ENCODE measurements at places on chromosomes 7 and 10. TPM values are rescaled to one million over a fixed set of nuclear protein-coding genes. Genes with fewer than 3 reads are reported as not detected.

The CLDN3 gene
- total RNA-seq = 150 TPM

The POMZP3 gene
- 7.9 TPM for total RNA-seq

GRCh38 chr10:129825221-129825620, 138.9 kb downstream of the EBF3 start:
- no peaks in the 10 kb centered on the region for H3K27me3 ChIP-seq
- H3K4me3 ChIP-seq = no peak overlapping the region
- H3K27ac ChIP-seq = no peak overlapping the region
- DNase-seq = no peak

The WDR86 gene
- 11.2 TPM for total RNA-seq

- H3K27ac ChIP-seq = no peak overlapping the region
- H3K4me1 ChIP-seq = no peaks in the 10 kb centered on the region
- no peak overlapping the region for H3K4me3 ChIP-seq
- no peaks in the 10 kb centered on the region for H3K36me3 ChIP-seq
- H3K27me3 ChIP-seq = no peaks in the 10 kb centered on the region
- no peak for DNase-seq
Measured at GRCh38 chr7:24706211-24707170, 50.8 kb downstream of the GSDME start.

DNA sequence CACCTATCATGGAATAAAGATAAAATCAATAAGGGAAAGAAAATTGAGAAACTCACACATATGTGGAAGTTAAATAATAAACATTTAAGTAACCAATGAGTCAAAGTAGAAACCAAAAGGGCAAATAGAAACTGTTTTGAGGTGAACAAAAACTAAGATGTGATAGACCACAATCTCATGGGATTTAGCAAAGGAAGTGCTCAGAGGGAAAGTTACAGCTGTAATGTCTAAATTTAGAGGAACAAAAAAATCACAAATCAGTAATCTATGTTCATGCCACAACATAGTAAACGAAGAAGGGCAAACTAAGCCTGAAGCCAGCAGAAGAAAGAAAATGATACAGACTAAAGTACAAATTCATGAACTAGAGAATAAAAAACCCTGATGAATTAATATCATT, 16.3 kb downstream of the CYP3A4 start:
- no peak for DNase-seq
- H3K4me3 ChIP-seq = no peak overlapping the region
- peaks cover 8% of the 10 kb centered on the region for H3K4me1 ChIP-seq
- H3K36me3 ChIP-seq = no peaks in the 10 kb centered on the region

DNA sequence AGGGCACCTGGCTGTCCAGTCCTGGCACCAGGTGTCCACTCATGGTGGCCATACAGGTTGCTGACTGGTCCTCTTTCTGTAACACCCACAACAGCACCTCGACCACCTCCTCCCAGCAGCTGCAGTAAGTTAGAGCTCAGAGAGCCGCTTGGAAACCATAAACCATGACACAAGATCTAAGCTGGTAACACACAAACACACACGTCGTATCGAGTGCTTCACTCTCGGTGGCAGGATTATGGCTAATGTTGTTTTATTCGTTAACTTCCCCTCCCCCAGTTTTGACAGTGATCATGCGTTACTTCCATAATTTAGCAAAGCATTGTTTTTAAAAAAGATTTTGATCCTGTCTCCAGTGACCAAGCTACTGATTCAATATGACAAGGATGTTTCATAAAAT, 59.7 kb downstream of the CAMK2B start:
- DNase-seq = no peak
- H3K27me3 ChIP-seq = no peaks in the 10 kb centered on the region
- no peak overlapping the region for H3K27ac ChIP-seq
- H3K4me3 ChIP-seq = no peak overlapping the region

- no peak overlapping the region for H3K27ac ChIP-seq
- peak; percentile 23 for DNase-seq
- no peaks in the 10 kb centered on the region for H3K36me3 ChIP-seq
- no peaks in the 10 kb centered on the region for H3K27me3 ChIP-seq
- H3K4me3 ChIP-seq = no peak overlapping the region
Measured at GRCh38 chr10:72740528-72740927, 48.6 kb downstream of the MCU start.

GRCh38 chr7:18495412-18496340, at the start of gene HDAC9:
Gene HDAC9, plus strand, starts transcription at chr7:18495749. Its CDS starts 554 bp downstream, at chr7:18496303.
- H3K27ac ChIP-seq = peak within 1 kb of the TSS; percentile 9
- no peaks in the 10 kb centered on the region for H3K27me3 ChIP-seq
- H3K4me3 ChIP-seq = no peak within 1 kb of the TSS

DNA sequence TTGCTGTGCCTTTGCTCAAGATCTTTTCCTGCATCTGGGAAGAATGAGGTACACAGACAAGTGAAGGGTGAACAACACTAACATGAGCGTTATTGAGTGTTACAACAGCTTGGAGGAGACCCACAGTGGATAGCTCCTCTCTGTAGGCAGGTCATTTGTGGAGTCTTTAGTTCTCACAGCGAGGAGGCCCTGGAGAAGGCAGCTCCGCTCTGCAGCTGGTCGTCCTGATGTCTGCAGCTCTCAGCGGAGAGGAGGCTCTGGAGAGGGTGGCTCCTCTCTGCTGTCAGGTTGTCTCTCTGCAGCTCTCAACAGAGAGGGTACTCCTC, 7.0 kb upstream of the DYNC2I1 start:
- H3K27ac ChIP-seq = no peak overlapping the region
- no peak overlapping the region for H3K4me3 ChIP-seq
- no peaks in the 10 kb centered on the region for H3K27me3 ChIP-seq
- H3K4me1 ChIP-seq = no peaks in the 10 kb centered on the region
- no peaks in the 10 kb centered on the region for H3K36me3 ChIP-seq

DNA sequence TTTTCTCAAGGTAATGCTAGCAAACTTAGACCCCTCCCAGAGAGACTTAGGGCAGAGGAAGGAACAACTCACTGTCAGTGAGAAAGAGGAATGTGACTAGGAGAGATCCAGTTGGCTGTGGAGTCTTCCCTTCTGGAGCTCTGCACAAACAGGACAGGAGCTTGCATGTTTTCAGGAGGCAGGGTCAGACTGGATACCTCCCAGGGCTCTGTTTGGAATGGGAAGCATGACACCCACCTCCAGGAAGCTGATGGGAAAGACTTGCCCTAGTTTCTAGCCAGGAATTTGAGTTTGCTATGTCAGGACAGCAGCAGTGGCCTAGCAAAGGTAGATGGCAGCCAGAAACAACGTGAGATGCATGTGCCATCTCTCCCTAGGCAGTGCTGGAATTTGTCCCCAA, 40.6 kb downstream of the GHRHR start:
- DNase-seq = no peak
- no peaks in the 10 kb centered on the region for H3K27me3 ChIP-seq
- no peak overlapping the region for H3K4me3 ChIP-seq
- H3K36me3 ChIP-seq = no peaks in the 10 kb centered on the region
- H3K27ac ChIP-seq = no peak overlapping the region
- no peaks in the 10 kb centered on the region for H3K4me1 ChIP-seq

DNA sequence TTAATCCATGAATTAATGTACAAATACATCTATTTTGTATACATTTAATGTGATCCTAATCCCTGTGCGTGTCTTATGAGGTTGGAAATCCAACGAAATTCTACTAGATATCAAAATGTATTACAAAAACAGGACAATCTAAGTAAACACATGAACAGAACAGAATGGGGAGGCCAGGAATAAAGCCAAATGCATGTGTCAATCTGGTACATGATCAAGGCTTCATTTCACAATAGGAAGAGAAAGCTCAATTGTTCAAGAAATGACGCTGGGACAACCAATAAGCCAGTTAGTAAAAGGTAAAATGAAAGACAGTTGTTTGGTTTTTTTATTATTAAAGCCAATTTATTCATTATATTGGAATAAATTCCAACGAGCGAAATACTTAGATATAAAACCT, 83.0 kb downstream of the COL13A1 start:
- H3K36me3 ChIP-seq = no peaks in the 10 kb centered on the region
- H3K4me1 ChIP-seq = no peaks in the 10 kb centered on the region
- DNase-seq = no peak
- H3K27ac ChIP-seq = no peak overlapping the region
- H3K4me3 ChIP-seq = no peak overlapping the region

DNA sequence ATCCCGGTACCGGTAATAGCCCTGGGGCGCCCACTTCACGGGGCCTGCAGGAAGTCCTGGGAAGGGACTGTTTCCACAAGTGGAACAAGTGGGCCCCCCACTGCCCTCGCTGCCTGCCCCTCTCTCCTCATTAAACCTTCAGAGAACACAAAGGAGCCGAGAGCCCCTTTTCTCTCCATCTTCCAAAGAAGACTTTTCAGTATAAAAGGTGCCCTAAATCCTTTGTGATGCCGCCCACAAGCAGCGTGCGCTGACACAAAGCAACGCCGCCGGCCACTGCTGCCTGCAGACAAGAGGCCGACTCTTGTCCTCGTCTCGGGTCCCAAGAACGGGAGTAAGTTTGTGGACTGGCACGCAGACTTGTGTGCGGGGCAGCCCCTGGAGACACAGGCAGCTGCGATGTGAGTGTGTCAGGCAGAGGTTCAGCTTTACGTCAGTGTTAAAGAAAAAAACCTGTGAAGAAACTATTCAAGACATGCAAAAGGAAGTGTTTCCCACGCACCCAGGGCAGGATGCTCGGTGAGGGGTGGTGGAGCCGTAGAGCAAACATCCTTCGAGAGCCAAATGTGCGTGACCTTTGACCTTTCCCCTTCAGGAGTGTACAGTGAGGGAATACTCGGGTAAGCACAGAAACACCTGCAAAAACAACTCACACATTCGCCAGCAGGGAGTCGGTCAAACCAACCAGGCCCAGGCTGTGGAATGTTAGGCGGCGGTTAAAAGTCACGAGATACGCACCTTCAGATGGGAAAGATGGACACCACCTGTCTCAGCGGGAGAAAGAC, 118.2 kb downstream of the VIPR2 start:
- H3K27me3 ChIP-seq = no peaks in the 10 kb centered on the region
- H3K27ac ChIP-seq = no peak overlapping the region
- no peak overlapping the region for H3K4me3 ChIP-seq
- H3K36me3 ChIP-seq = no peaks in the 10 kb centered on the region
- no peak for DNase-seq
- peaks cover 17% of the 10 kb centered on the region for H3K4me1 ChIP-seq

The AZGP1 gene
- total RNA-seq = 133 TPM

The VWA2 gene
- 10.5 TPM for total RNA-seq

The WNT8B gene
- not detected for total RNA-seq

GRCh38 chr7:27344471-27344870, 101.9 kb downstream of the EVX1 start:
- no peaks in the 10 kb centered on the region for H3K4me1 ChIP-seq
- H3K4me3 ChIP-seq = no peak overlapping the region
- H3K27ac ChIP-seq = no peak overlapping the region
- no peaks in the 10 kb centered on the region for H3K36me3 ChIP-seq
- H3K27me3 ChIP-seq = no peaks in the 10 kb centered on the region
- DNase-seq = no peak

DNA sequence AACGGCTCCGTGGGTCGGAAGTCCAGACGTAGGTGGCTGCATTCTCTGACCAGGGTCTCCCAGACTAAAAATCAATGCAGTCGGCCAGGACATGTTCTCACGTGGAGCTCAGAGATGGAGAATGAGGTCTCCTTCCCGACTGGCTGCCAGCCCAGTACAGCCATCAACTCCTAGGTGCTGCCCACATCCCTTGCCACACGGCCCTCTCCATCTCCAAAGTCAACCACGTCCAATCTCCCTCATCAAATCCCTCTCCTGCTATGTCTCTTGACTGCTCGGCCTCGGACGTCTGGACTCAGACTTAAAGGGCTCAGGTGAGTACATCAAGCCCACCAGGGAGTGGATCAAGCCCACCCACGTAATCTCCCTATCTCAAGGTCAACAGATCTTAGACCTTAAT, 6.9 kb downstream of the MAD1L1 start:
- H3K36me3 ChIP-seq = no peaks in the 10 kb centered on the region
- H3K27ac ChIP-seq = no peak overlapping the region
- no peak for DNase-seq
- no peaks in the 10 kb centered on the region for H3K27me3 ChIP-seq

- H3K27ac ChIP-seq = no peak overlapping the region
- no peaks in the 10 kb centered on the region for H3K27me3 ChIP-seq
- peaks cover 5% of the 10 kb centered on the region for H3K4me1 ChIP-seq
- H3K36me3 ChIP-seq = no peaks in the 10 kb centered on the region
- DNase-seq = no peak
Measured at GRCh38 chr7:6725003-6725402, 18.3 kb upstream of the ZNF12 start.

The SPAM1 gene
- not detected for total RNA-seq

The ADAM8 gene
- total RNA-seq = 3.4 TPM

GRCh38 chr10:22690158-22690557, 24.2 kb downstream of the PIP4K2A start:
- no peak overlapping the region for H3K27ac ChIP-seq
- no peak for DNase-seq
- no peaks in the 10 kb centered on the region for H3K27me3 ChIP-seq
- no peaks in the 10 kb centered on the region for H3K36me3 ChIP-seq

The OR2A12 gene
- not detected for total RNA-seq

DNA sequence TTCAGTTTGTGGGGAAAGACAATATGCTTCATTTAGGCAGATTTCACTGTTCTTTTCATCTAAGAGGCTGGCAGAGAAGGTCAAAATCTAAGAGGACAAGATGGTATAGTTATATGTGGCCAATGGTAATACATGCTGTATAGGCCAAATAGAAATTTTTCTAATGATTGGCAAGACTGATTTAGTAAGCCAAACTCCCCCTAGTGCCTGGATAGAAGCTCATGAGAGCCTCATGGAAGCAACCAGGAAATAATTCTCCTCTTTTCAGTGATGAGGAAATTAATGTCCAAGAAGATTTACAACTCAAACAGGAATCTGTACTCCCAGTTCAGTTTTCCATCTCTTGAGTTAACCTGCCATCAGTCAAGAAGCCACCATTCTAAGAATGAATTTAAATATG, 253.6 kb upstream of the PHF14 start:
- H3K27me3 ChIP-seq = no peaks in the 10 kb centered on the region
- no peaks in the 10 kb centered on the region for H3K4me1 ChIP-seq
- no peak overlapping the region for H3K4me3 ChIP-seq
- DNase-seq = no peak

GRCh38 chr10:2790396-2791188, 276.8 kb upstream of the PFKP start:
- no peaks in the 10 kb centered on the region for H3K36me3 ChIP-seq
- H3K4me3 ChIP-seq = no peak overlapping the region
- no peak overlapping the region for H3K27ac ChIP-seq
- DNase-seq = no peak
- no peaks in the 10 kb centered on the region for H3K4me1 ChIP-seq
- H3K27me3 ChIP-seq = no peaks in the 10 kb centered on the region

- H3K27me3 ChIP-seq = no peaks in the 10 kb centered on the region
- no peaks in the 10 kb centered on the region for H3K36me3 ChIP-seq
- DNase-seq = no peak
- no peak overlapping the region for H3K27ac ChIP-seq
Measured at GRCh38 chr7:157585113-157585861, 248.5 kb downstream of the DNAJB6 start.

The OR2A7 gene
- total RNA-seq = 4.9 TPM

DNA sequence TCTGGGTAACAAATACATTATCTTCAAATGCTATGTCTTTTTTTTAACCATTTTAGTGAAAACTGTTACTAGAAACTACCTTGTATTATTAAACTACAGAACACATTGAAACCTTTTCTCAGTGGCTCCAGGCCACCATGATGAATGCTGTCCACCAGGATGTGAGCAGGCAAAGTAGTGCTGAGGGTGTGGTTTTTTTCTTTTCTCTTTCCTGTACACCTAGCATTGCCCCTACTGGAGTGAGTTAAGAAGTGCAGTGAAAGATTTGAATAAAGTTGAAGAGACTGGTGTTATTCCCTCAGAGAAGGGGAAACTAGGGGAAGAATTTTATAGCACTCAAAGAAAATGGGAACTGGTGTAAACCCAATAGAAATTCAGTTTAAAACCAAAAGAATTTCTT, 120.0 kb upstream of the SAMD8 start:
- H3K27ac ChIP-seq = no peak overlapping the region
- H3K27me3 ChIP-seq = no peaks in the 10 kb centered on the region
- H3K4me3 ChIP-seq = no peak overlapping the region
- peaks cover 35% of the 10 kb centered on the region for H3K4me1 ChIP-seq
- DNase-seq = no peak

All from body of pancreas (tissue), 4 donors.